Osteocyte (in vitro differentiated cells): ENCODE measurements at places on chromosomes 13 and 19.

GRCh38 chr13:89843621-89844020, 1503.9 kb upstream of the MIR17HG start:
- DNase-seq, result no peak

GRCh38 chr13:30718661-30719524, 16.4 kb upstream of the ALOX5AP start:
- DNase-seq, result no peak

- DNase-seq, result no peak
Observed at GRCh38 chr19:3034406-3034655, 5.3 kb upstream of the TLE2 start.

DNA sequence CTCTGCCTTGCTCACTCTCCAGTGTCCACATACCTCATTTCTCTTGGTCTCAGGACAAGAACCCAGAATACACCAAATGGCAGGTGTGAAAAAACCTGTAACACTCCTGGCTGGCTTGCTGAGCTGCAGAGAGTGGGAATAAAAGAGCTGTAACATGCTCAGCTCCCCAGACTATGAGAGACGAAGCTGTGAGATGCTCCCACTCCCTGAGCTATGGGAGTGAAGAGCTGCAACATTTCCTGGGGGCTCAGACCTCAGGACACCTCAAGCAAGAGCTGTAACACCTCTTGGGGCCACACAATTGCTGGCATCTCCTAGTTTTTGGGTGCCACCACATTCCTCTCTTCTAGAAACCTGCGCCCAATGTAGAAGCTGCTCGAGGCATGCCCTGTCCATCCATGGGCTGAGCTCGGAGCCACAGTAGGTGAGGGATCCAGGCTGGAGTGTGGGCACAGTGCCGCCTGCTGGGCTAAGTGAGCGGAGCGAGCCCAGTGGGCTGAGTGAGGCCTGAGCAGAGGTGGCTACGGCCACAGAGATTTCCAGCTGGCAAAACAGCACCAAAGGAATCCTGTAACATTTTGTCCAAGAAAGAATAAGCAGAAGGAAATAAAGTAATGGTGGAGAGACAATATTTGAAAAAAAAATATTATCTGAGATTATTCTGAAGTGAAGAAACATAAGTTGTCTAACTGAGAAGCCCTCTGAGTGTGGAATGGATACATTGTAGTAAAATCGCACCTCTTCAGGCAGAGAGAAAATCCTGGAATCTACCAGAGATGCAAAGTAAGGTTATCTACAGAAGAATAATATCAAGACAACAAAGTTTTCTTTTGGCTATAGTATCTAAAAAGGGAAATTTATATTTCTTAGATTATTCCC, 186.2 kb upstream of the PCDH9 start:
- no peak for DNase-seq

DNA sequence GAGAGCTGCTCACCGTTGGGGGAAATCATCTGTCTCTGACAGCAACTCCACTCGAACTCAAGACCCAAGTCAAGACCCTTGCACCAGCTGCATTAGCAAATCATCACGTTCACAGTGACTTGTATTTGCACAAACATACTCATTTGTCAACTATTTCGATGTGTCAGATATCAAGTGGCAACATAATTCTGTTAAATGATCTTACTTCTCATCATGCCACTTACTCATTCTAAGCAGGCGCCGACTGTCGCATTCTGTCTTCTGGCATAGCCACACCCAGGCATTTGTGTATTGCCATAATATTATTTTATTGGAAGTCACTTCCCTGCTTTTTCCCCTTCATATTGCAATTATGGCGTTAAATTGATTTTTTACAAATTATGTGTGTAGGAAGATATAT, 23.0 kb upstream of the ATP1A3 start:
- DNase-seq, result no peak
